ENCODE measurements at places on chromosomes 6 and 20. TPM values are rescaled to one million over a fixed set of nuclear protein-coding genes. Genes with fewer than 3 reads are reported as not detected.

DNA sequence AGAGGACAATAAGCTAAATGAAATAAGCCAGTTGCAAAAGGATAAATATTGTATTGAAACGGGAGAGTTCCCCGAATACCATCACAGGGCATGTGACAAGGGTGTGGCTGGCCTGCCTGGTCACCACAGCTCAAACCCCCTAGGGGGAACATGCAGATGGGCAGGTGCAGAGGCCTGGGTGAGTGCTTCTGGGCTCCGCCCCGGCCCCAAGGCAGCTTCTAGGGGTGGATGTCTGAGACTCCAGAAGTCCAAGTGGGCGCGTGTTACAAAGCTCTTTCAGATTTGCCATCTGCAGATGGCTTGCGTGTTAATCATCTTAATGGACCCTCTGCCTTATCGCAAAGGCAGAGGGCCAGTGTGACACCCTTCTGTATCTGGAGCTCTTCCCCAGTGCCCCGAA lies 559.2 kb upstream of the IMPG1 start:
- no peak for DNase-seq

DNA sequence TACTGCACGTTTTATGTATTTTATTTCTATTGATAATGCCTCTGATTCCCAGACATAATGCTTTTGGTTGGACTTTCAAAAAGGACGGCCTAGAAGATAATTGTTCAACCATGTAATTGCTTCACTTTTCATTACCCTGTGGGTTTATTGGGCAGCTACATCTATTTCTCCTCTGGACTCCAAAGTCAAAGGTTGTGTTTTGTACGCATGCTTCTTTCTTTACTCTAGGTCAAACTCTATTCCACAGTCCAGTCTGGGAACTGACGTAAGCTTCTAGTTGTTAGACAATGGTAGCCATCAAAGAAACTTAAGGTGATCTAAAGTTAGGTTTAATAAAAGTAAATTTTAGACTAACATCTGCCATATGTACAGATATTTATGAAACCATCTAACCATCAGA lies 6.6 kb upstream of the SLC17A3 start:
- DNase-seq, result no peak

DNA sequence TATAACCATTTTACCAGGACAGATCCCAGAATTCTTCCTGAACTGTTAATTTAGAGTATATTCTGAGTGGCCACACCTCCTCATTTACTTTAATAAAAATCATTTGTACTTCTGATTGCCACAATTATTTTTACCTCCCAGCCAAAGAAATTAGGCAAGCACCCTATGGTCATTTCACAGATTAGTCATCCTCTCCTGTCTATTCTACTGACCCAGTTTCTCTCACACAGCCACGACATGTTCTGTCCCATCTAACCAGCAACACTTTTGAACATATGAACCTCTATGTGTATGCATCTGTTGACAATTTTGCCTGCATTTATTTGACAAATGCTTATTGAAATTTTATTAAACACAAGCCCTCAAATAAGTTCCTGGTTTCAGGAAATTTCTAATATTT lies 202.6 kb upstream of the STXBP5 start:
- DNase-seq, result no peak

GRCh38 chr6:26485112-26485780 lies 14.9 kb upstream of the BTN1A1 start:
- no peak for DNase-seq

DNA sequence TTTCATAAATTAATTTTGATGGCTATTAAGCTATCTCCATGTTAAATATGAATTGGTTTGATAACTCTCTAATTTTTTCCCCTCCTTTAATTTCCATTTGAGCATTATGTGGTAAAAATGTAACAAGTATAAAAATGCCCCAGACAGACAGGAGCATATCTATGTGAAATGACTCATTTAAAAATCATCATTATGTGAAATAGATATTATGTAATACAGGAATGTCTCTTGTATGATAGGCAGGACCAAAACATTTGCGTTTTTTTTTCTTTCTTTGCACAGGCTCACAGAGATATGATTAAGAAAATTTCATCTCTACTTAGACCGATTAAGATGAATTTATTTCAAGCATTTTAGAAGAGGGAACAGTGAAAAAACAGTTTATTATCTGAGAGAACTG lies 95.8 kb downstream of the AKAP7 start:
- no peak for DNase-seq

DNA sequence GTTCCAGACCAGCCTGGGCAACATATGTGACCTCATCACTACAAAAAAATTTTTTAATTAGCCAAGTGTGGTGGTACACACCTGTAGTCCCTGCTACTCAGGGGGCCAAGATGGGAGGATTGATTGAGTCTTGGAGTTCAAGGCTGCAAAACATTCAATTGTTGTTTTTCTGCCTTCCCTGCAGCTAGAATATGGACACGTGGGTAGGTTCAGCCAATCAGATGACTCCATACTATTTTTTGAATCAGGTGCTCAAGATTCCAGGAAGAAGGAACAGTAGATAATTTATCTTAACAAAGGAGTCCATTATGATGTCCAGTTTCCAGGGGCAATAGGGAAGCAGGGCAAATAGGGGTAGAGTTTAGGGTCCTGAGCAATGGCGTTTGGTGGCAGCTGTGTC lies 2.4 kb upstream of the DEFB119 start:
- DNase-seq, result no peak

GRCh38 chr20:24363031-24363430 lies 106.4 kb upstream of the SYNDIG1 start:
- DNase-seq, result no peak

DNA sequence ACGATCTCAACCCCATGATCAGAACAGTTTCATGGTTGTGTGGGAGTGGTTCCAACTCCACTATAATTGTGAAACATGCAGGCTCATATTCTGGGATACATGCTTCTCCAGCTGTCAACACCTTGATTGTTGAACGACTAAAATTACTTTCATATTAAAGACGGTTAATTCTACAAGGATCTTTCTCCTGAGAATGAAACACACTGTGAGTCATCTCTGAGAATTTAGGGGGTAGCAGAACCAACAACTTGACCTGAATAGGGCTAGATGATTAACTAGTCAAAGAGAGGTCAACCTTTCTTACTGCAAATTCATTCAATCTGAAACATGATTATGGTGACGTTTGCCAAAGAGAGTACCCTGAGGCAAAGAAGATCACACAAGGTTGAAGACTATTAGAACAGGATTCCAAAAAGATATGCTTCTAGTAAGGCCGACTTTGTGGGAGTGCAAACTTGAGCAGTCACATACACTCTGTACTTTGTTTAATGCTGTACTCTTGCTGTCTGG lies 175.2 kb upstream of the CITED2 start:
- no peak for DNase-seq

GRCh38 chr20:64196847-64197306 lies 32.6 kb downstream of the MYT1 start:
- DNase-seq, result no peak

- no peak for DNase-seq
Observed at GRCh38 chr20:14860410-14860814, 523.0 kb upstream of the FLRT3 start.

The BTN1A1 gene
- total RNA-seq, result not detected

The RBPJL gene
- not detected for total RNA-seq

The BPIFB2 gene
- total RNA-seq, result not detected
